ENCODE measurements at places on chromosomes 4 and X. TPM values are rescaled to one million over a fixed set of nuclear protein-coding genes. Genes with fewer than 3 reads are reported as not detected.

DNA sequence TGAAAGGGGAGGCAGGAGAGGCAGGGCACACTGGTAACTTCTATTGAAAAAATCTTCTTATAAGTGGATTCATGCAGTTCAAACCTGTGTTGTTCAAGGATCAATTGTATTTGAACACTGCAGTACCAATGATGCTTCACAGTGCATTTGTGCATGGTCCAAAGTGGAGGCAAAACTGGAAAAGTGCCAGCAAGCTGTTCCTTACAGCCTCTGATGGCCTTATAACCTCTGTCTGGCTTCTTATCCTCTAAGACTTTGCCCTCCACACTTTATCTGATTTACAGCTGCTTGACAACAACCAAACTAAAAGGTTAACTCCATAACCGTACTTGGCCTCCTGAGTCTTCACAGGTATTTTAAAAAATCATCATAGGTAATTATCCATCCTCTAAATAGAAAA is 40.4 kb downstream of the MAGEB17 start:
- no peak for DNase-seq

- no peak for DNase-seq
These were observed 35.6 kb downstream of the MAP7D3 start for GRCh38 chrX:136215559-136215958.

DNA sequence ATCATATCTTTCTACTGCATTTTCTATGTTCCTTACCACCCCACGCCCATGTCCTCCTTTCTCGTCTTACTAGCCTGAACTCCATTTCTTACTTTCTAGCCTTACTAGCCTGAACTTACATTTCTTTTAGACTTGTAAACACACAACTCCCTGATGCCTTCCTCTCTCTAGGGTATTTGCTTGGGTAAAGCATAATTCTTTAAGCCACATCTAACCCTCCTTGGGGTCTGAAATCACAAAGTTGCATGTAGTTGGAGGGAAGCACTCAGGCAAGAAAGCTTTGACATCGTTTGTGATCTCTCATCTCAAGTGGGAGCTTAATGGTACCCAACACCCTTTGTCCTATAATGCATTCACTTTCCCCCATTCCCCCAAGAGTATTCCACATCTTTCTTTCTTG is 124.4 kb downstream of the SPOCK3 start:
- DNase-seq, result no peak

- no peak for DNase-seq
These were observed 196.8 kb upstream of the FSTL5 start for GRCh38 chr4:162360369-162361149.

DNA sequence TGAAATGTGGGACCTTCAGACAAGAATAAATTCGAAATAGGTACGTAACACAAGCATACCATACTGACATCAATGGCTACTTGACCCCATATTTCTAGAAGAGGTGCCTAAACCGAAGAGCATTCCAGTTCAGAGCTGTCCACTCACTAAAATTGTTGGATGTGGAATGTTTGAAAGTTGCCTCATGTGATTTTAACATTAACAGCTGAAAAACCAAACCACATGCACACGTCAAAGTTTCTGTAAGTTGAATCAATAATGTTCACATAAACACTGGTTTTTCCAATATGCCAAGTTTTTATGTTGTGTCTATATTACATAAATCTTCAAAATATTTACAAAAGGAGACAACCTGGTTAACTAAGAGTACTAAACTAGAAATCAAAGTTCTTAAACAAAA is 3.5 kb downstream of the UBE2D3 start:
- no peak for DNase-seq

- no peak for DNase-seq
These were observed 22.9 kb upstream of the G3BP2 start for GRCh38 chr4:75696071-75696470.

GRCh38 chr4:6469898-6470501 is 2.4 kb downstream of the PPP2R2C start:
- no peak for DNase-seq

DNA sequence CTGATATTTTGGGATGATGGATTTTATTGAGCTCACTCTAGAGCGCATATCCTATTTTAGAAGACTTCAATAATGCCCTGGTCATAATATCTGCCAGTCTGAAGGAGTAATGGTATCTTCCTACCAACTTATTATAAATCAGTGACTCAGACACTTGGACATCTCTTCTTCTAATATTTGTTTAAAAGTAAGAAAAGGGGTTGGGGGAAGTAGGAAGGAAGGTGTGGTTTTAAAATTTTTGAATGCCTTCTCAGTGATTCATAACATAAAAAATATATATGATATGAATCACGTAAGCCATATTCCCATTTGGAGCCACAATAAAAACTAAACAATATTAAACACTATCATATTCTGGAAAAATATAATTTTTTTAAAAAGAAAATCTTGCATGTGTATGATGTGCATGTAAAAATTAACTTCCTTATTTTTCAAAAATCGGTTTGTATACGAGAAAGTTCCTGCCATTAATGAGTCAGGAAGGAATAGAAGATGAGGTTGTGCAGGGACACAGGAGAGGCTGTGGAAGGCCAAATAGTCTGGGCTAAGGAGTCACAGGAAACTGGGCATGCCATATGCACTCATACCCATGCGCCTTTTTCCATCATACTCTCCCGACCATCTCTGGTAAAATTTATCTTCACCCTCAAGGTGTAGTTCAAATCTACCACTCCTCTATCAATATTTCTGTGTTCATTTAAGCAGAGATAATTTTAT is 286.5 kb downstream of the EPHA5 start:
- DNase-seq, result no peak

DNA sequence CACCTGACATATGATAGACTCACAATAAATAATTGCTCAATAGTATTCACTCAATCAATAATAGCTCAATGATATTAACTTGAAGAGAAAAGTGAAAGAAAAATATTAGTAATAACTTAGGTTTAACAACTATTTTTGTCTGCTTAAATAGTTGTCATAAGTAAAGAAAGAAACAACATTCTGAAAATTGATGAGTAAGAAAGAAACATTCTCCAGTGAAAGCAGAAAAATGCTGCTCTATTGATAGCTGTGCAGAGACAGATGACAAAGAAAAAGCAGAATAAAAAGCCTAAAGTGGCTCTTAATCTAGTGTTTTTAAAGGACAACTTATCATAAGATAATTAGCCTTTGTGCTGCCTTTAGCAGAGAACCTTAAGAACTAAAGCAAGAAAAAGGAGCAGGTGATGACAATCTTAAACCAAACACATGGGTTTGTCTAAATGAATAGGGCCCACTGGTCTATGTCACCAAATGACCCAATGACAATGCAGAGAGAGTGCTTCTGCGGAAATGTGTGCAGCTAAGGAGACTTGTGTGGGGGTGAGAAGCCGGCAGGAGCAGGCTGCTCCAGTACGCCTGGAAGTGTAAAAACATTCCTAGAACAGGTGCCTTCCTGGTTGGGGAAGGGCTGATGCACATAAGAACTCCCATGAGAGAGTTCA is 13.2 kb downstream of the HS3ST1 start:
- DNase-seq, result no peak

DNA sequence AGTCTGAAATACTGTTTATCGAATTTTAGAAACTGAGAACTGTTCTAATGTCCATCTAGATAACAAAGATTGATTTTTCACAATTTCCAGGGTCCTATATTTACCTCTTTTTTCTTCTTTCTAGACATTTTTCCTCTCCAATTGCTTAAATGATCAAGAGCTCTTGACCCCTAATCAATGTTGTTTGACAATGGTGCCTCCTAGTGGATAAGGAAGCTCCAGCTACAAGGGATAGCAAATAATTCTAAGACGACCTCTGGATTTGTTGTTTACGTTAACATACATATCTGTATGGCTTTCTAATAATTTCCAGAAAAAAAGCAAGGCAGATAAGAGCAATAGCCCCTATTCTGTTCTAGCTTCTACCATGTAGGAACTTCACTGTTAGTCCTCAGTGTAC is 35.8 kb downstream of the GPR82 start:
- no peak for DNase-seq

DNA sequence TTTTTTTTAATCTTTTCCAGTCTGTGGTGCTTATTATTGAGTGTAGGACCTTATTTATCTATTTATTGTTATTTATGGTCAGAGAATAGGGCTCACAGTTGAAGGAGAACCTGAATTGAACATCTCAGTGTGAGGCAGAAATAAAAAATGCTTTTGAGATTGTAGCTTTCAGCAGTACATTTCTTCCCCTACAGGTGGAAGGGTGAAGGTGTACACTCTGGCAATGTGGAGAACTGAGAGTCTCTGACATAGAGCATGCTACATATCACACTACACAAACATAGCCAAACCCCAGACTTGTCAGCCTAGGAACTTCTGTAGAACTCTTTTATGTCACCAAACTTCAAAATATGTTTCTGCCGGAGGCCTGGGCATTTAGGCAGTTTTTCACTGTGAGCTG is 140.2 kb downstream of the STIM2 start:
- DNase-seq, result no peak

The CENPE gene
- 51.4 TPM for total RNA-seq

The SCML1 gene
- total RNA-seq, result 6.6 TPM

The FGFBP2 gene
- 23.9 TPM for total RNA-seq

The PPEF2 gene
- 0.17 TPM for total RNA-seq

The ADH1B gene
- total RNA-seq, result not detected

The SOD3 gene
- not detected for total RNA-seq

The CDKL2 gene
- total RNA-seq, result 0.45 TPM
